ENCODE measurements at places on chromosomes 1 and 21.

DNA sequence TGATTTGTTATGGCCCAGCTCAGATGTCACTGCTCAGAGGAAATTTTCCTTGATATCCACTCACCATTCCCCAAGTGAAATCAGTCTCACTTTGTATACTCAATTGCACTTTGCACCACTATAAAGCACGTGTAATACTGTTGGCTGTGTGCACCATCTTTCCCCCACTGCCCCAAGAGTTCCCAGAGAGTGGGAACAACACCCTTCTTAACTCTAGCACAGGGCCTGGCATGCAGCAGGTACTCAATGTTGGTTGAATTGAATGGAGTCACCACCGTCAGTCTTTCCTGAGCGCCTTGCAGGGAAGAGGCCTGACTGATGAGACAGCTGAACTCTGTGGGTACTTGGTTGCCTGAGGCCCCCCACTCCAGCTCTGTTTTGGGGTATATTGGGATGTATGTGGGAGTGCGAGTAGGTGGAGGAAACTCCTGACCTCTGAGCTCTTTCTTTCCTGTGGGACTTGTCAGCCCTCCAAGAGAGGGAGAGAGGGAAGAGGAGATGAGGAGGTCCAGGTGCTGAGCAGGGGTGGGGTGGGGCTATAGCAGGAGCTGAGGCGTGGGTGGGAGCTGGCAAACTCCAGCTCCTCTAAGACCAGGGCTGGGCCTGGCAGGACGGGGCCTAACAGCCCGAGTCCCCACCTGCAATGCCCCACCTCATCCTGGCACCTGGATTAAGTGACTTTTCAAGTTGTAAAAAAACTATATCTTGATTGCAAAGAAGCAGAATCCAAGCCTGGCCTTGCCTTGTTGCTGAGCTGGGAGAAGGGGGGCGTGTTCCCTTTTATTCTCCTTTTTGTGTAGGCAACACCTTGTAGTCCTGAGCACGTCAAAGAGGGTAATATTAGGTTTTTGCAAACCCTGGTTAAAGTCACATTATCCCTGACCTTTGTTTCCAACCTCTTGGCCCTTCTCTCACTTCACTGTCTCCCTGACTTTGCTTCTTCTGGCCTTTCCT lies 19.4 kb upstream of the WASF2 start:
- H3K4me1 ChIP-seq, result peaks cover 33% of the 10 kb centered on the region
- no peaks in the 10 kb centered on the region for H3K36me3 ChIP-seq
- H3K27ac ChIP-seq, result peak overlapping the region; percentile 4

DNA sequence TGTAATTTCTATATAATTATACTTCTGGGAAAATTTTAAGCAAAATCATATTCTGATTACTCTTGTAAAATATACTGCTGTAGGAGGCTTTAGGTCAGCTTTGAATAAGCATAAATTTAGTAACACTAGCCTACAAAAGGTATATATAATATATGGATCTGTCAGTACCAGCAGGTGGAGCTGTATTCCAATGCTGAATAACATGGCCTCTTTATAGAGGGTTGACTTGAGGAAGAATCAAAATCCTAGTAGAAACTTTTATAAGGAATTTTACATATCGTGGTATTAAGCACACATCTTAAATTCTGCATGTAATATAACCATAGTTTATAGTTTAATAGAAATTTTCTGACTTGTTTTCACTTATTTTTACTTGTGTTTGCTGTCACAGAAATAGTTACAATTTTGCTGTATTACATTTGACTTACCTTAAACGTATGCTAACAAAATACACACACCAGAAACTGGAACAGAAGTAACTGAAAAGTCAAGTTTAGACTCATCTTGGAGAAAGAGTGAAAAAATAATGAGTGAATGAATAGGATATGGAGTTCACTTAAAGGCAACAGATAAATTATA lies 79.3 kb downstream of the HMCN1 start:
- DNase-seq, result peak; percentile 57
- no peak overlapping the region for H3K27ac ChIP-seq

DNA sequence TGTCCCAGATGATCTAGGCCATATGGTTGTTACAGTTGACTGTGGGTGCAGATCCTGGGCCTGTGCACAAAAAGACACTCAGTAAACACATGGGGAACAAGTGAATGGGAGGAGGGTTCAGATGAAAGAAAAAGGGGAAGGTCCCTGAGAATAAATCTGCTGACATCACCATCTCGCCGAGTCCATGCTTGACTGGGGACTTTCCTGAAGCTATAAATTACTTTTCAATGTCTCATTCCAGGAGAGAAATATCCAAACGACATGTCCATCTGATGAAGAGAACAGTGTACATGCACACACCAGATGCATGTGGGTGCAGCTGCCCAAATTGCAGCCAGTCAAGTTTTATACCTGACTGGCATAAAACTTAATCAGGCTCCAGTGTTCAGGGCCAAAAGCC lies 109.0 kb downstream of the HIVEP3 start:
- no peaks in the 10 kb centered on the region for H3K4me1 ChIP-seq
- H3K27me3 ChIP-seq, result no peaks in the 10 kb centered on the region
- H3K4me3 ChIP-seq, result no peak overlapping the region
- DNase-seq, result no peak
- H3K27ac ChIP-seq, result no peak overlapping the region

DNA sequence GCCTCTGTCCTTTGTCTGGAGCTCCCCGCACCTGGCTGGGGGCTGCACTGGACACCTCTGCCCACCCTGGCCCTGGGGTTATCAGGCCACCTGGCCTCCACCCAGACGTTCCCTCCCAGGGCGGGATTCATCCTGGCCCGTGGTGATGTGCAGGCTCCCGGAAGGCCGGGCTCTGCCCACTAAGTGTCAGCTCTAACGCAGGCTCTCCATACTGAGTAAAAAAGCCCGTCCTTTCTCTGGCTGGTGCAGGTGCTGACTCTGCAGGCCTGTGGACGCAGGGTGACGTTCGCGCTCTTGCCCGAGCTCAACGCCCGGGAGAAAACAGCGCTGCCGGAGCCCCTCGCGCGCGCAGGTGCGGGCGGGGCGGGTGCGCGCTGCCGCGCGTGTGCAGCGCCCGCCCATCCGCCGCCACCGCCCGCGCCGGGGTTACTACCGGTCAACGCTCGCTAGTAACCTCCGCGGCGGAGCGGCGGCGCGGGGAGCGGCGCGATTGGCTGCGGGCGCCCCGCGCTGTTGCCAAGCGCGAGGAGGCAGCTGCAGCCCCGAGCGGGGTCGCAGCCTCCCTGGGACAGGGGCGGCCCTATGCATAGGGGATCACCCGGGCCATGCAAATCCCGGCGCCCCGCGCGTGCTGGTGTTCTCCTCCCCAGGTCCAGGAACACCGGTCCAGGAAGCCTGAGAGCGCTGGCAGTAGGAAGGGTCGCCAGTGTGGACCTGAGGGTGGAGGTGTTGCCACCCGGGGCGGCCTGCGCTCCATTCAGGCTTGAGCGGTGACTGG lies 15.7 kb downstream of the ABCG1 start:
- no peaks in the 10 kb centered on the region for H3K27me3 ChIP-seq
- peaks cover 39% of the 10 kb centered on the region for H3K4me1 ChIP-seq
- peak overlapping the region; percentile 56 for H3K27ac ChIP-seq
- H3K36me3 ChIP-seq, result no peaks in the 10 kb centered on the region
- H3K4me3 ChIP-seq, result peak overlapping the region; percentile 58

GRCh38 chr1:58824753-58825389 lies 41.0 kb upstream of the JUN start:
- no peaks in the 10 kb centered on the region for H3K36me3 ChIP-seq
- DNase-seq, result no peak
- no peaks in the 10 kb centered on the region for H3K27me3 ChIP-seq
- no peak overlapping the region for H3K27ac ChIP-seq

GRCh38 chr1:18234790-18235242 lies 127.2 kb downstream of the IGSF21 start:
- no peaks in the 10 kb centered on the region for H3K4me1 ChIP-seq
- no peaks in the 10 kb centered on the region for H3K27me3 ChIP-seq
- no peak overlapping the region for H3K4me3 ChIP-seq
- H3K36me3 ChIP-seq, result no peaks in the 10 kb centered on the region
- H3K27ac ChIP-seq, result no peak overlapping the region

DNA sequence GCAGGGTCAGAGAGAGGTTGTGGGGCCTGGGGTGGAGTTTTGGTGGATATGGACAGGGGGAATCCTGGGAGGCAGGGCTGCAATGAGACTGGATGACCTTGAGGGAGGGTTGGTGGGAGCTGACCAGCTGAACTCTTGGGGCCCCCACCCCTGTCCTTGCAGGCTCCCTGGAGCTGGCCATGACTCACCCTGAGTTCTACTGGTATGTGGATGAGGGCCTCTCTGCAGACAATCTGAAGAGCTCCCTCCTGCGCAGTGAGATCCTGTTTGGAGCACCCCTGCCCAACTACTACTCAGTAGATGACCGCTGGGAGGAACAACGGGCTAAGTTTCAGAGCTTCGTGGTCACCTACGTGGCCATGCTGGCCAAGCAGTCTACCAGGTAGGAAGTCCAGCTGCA lies 23.6 kb downstream of the DISP3 start:
- no peaks in the 10 kb centered on the region for H3K27me3 ChIP-seq
- H3K36me3 ChIP-seq, result no peaks in the 10 kb centered on the region
- H3K4me3 ChIP-seq, result no peak overlapping the region
- H3K27ac ChIP-seq, result no peak overlapping the region
- DNase-seq, result no peak
- no peaks in the 10 kb centered on the region for H3K4me1 ChIP-seq

DNA sequence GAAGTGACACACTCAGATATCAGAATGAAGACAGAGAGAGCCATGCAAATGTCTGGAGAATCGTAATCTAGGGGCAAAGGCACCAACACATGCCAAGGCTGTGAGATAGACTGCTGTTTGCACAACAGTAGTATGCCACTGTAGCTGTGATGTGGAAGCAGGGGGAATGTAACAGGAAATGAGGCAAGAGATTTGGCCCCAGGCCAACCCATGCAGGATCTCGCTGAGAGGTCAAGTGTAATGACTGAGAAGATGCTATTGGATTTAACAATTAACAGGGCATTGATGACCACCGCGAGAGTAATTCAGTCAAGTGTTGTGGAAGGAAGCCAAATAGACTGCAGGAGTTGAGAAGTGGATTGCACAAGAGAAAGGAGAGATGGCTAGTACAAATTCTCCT lies 107.3 kb upstream of the ST6GALNAC5 start:
- no peak overlapping the region for H3K27ac ChIP-seq
- H3K27me3 ChIP-seq, result no peaks in the 10 kb centered on the region
- H3K4me3 ChIP-seq, result no peak overlapping the region
- H3K36me3 ChIP-seq, result no peaks in the 10 kb centered on the region
- DNase-seq, result no peak

DNA sequence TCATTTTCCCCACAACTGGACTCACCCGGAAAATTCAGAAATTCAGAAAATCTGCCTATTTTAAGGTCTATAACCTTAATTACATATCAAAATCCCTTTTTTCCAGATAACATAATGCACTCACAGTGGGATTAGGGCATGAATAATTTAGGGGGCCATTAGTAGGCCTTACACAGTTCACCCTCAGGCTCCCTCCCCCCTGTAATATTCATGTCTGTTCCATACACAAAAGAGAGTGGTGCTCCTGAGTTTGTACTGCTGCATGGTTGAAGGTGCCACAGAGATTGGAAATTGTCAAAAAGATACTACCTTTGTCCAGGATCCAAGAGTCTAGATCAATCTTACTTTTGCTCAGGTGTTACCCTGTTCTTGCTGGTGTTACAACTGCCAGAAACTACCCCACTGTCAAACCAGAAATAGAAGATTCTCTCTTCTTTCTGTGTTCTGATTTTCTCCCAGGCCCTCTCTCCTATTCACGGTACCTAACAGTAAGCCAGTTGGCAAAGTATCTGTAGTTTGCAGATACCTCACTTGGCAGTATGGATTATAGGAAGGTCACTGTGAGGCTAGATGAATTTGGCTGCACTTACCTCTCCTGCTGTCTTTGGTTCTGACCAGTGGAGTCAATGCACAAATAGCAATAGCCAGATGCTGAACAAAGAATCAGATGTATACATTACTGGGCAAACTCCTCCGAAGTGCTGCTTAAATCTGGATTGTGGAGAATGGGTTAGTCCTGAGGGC lies 53.2 kb downstream of the C1orf198 start:
- H3K36me3 ChIP-seq, result no peaks in the 10 kb centered on the region
- DNase-seq, result no peak
- H3K27ac ChIP-seq, result no peak overlapping the region
- no peaks in the 10 kb centered on the region for H3K27me3 ChIP-seq
- no peaks in the 10 kb centered on the region for H3K4me1 ChIP-seq

- DNase-seq, result no peak
- H3K4me1 ChIP-seq, result peaks cover 8% of the 10 kb centered on the region
- no peaks in the 10 kb centered on the region for H3K27me3 ChIP-seq
These were observed 1.8 kb downstream of the CCDC17 start for GRCh38 chr1:45621895-45622523.

DNA sequence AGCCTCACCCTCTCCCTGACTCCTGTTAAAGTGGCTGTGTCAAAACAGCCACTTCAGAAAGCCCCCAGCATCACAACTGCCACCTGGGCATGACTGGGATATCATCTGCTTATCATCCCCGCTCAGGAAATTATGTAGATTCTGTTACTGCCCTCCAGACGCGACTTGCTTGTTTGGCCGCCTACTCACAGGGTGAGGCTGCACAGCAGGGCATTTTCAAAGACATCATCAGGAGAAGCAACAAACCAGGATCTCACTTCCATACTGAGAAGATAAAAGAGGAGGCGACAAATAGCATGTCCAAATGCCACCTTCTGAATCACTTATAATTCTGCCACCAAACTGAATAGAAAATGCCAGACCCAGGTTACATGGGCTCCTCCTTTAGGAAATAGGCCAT lies 94.8 kb downstream of the MIS18A start:
- H3K27ac ChIP-seq, result no peak overlapping the region
- no peak for DNase-seq
- H3K27me3 ChIP-seq, result no peaks in the 10 kb centered on the region
- no peaks in the 10 kb centered on the region for H3K36me3 ChIP-seq

DNA sequence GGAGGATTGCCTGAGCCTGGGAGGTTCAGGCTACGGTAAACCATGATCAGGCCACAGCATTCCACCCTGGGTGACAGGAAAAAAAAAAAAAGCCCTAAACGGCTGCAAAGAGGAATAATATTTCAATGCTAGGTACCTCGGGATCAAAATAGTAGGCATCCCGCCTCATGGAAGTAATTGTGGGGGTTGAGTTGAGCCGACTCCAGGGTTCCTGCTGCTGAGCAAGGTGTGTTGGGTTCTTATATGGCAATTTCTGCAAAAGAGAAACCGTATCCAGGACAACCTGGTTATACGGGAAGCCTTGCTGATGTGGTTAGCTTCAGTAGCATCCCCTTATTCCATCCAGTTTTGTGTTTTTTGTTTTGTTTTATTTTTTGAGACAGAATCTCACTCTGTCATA lies 6.1 kb upstream of the ELAPOR1 start:
- H3K4me3 ChIP-seq, result no peak overlapping the region
- no peak overlapping the region for H3K27ac ChIP-seq
- H3K27me3 ChIP-seq, result no peaks in the 10 kb centered on the region
- peaks cover 14% of the 10 kb centered on the region for H3K4me1 ChIP-seq
- H3K36me3 ChIP-seq, result no peaks in the 10 kb centered on the region
